ENCODE measurements at places on chromosomes 7 and 10.

DNA sequence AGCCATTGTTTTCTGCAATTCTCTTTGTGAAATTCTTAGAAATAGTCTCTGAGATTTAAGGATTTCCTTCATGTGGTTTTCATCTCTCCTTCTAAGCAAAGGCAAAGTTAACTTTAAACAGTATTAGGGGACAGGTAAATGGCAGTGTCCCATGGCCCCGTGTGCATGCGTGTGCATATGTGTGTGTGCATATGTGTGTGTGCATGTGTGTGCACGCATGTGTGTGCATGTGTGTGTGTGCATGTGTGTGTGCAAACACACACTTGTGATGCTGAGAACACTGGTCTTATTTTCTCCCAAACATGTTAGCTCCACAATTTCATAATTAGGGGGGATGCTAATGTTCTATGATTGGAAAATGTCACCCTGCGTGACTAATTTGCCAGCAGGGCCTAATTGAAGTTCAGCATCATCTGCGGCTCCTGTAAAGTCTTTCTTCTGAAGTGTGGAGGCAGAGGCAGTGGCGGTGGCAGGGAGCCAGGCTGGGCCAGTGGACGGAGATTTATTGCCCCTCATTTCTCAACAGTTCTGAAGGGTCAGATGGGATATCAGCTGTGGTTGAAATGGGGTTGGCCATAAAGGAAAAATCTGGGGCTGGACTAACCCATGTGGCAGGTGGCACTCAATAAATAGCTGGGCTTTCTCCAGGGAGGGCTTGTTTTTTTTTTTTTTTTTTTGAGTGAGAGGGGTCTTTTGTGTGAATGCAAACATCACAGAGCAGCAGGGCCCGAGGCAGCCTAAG, 289.3 kb upstream of the PODXL start:
- no peaks in the 10 kb centered on the region for H3K36me3 ChIP-seq
- peaks cover 7% of the 10 kb centered on the region for H3K4me1 ChIP-seq
- DNase-seq: no peak
- no peak overlapping the region for H3K27ac ChIP-seq

- peak overlapping the region; percentile 85 for H3K27ac ChIP-seq
- H3K4me3 ChIP-seq: peak overlapping the region; percentile 55
Observed at GRCh38 chr7:1123715-1124114, 35.8 kb downstream of the GPER1 start.

DNA sequence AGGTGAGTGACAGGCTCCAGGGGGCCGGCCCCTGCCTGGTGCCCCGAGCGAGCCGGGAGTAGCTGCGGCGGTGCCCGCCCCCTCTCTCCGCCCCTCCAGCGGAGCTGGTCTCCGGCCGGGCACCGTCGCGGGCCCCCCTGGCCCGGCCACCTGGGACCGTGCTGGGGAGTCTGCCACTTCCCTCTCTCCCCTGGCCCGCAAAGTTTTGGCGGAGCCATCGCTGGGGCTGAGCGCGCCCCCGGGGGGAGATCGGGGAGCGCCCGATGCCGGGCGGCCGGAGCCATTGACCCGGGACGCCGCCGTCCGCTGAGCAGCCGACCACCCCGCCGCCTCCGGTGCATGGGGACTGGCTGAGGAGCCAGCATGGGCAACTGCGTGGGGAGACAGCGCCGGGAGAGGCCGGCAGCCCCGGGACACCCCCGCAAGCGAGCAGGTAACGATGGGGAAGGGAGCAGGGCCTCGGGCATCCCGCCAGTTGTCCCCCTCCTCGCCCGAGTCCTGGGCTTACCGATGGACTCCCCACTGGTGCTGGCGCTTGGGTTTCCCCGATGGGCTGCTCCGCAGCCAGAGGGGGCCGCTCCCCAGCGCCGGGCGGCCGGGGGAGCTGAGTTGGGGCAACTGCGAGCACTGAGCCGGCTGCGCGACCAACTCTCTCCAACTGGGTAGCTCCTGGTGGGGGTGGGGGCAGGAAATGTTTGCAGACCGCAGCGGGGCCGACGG, at the start of gene UBTD1:
Gene UBTD1, plus strand, starts transcription at position 84 of the 720 bp plus-strand sequence. Its CDS starts 280 bp downstream, at position 364.
- peak within 1 kb of the TSS; percentile 95 for H3K27ac ChIP-seq
- H3K36me3 ChIP-seq: no peaks in the 10 kb centered on the region
- H3K4me1 ChIP-seq: peaks cover 94% of the 10 kb centered on the region

GRCh38 chr7:71615017-71615416, 483.1 kb downstream of the GALNT17 start:
- H3K4me3 ChIP-seq: no peak overlapping the region
- no peaks in the 10 kb centered on the region for H3K27me3 ChIP-seq
- peaks cover 41% of the 10 kb centered on the region for H3K4me1 ChIP-seq
- DNase-seq: peak; percentile 26
- H3K27ac ChIP-seq: peak overlapping the region; percentile 84
- H3K36me3 ChIP-seq: no peaks in the 10 kb centered on the region

DNA sequence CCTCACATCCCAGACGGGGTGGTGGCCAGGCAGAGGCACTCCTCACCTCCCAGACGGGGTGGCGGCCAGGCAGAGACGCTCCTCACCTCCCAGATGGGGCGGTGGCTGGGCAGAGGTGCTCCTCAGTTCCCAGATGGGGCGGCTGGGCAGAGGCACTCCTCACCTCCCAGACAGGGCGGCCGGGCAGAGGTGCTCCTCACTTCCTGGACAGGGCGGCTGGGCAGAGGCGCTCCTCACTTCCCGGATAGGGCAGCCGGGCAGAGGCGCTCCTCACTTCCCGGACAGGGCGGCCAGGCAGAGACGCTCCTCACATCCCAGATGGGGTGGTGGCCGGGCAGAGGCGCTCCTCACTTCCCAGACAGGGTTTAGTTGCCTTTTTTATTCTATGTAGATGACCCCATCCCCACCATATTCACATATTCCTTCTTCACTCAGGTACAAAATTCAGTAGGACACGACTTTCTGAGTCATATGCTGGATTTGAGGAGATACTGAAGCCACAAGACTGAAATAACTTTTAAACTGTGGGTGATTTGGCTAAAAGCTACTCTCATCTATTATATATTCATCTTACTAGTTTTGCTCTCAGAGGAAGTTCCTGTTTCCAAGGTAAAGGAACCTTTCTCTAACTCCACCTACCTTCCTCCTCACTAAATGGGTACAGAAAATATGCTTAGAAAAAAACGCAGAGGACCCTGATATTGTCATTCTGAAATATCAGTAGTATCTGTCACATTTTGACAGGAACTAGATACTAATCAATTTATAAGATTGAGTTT, 54.4 kb downstream of the ENTPD1 start:
- peaks cover 24% of the 10 kb centered on the region for H3K4me1 ChIP-seq
- H3K27me3 ChIP-seq: peaks cover 5% of the 10 kb centered on the region
- DNase-seq: no peak
- no peaks in the 10 kb centered on the region for H3K36me3 ChIP-seq

GRCh38 chr7:53542157-53542556, 506.7 kb downstream of the POM121L12 start:
- H3K27me3 ChIP-seq: no peaks in the 10 kb centered on the region
- no peaks in the 10 kb centered on the region for H3K36me3 ChIP-seq
- H3K27ac ChIP-seq: no peak overlapping the region

GRCh38 chr7:157651366-157652160, 314.8 kb downstream of the DNAJB6 start:
- H3K4me3 ChIP-seq: no peak overlapping the region
- H3K4me1 ChIP-seq: no peaks in the 10 kb centered on the region
- H3K27ac ChIP-seq: no peak overlapping the region
- no peaks in the 10 kb centered on the region for H3K36me3 ChIP-seq
- no peak for DNase-seq

- no peaks in the 10 kb centered on the region for H3K4me1 ChIP-seq
- no peak overlapping the region for H3K27ac ChIP-seq
- no peaks in the 10 kb centered on the region for H3K36me3 ChIP-seq
- H3K27me3 ChIP-seq: no peaks in the 10 kb centered on the region
- no peak overlapping the region for H3K4me3 ChIP-seq
Observed at GRCh38 chr10:107434201-107434600, 269.7 kb upstream of the SORCS1 start.

DNA sequence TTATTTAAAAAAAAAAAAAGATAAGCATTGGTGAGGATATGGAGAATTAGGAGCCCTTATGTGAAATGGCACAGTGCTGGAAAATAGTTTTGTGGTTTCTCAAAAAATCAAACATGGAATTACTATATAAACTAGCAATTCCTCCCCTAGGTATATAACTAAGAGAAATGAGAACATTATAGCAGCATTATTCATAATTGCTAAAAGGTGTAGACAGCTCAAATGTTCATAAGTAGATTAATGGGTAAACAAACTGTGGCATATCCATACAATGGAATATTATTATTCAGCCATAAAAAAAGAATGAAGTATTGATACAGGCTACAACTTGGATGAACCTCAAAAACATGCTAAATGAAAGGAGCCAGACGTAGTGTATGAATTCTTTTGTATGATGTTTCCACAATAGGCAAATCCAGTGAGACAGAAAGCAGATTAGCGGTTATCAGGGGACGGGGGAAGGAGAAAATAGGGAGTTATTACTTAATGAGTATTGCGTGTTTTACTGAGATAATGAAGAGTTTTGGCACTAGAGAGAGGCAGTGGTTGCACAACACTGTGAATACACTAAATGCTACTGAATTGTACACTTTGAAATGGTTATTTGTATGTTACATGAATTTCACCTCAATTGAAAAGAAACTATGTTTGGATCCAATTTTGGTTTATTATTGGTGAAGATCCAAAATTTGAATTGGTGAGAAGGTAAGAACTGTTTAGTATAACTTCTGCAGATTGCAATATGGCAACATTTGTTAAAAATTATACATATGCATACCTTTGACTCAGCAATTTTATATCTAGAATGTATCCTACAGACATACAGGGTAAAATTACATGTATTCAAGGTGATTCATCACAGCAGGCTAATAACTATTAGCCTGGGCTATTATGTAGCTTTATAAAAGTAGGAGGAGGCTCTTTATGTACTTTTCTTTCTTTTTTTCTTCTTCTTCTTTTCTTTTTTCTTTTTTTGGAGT, 69.7 kb downstream of the VCL start:
- H3K27me3 ChIP-seq: no peaks in the 10 kb centered on the region
- peak overlapping the region; percentile 54 for H3K27ac ChIP-seq
- peaks cover 63% of the 10 kb centered on the region for H3K4me1 ChIP-seq
